ENCODE measurements at places on chromosomes 4 and X. TPM values are rescaled to one million over a fixed set of nuclear protein-coding genes. Genes with fewer than 3 reads are reported as not detected.

GPRASP1 gene
- polyA plus RNA-seq = 14.4 TPM

- DNase-seq = no peak
Observed at GRCh38 chr4:1767061-1767769, 25.9 kb upstream of the FGFR3 start.

PTTG2 gene
- 0.10 TPM for polyA plus RNA-seq

- DNase-seq = no peak
Observed at GRCh38 chr4:39961311-39961877, 16.3 kb downstream of the PDS5A start.
